ENCODE measurements at places on chromosomes 2 and 18.

- DNase-seq, result no peak
Measured at GRCh38 chr2:18777250-18777812, 188.0 kb upstream of the NT5C1B start.

DNA sequence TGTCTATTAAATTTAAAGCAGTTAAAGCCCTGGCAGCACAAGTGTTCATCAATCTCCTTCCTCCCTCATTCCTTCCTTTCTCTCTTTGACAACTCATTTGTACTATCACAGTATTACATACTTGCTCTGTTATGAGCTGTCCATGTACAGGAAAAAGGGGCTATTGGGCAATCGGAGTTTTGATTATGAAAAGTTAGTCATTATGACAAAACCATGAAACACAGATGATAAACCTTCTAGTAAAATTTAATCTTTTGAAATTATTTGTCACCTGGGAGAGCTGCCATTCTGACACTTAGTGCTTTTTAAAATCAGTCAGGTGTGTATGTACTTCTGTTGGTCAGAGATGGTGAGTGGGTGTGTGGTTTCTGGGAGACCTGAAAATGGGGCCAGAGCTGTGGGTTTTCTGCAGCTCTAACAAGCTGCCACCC lies 39.4 kb downstream of the MAP4K4 start:
- DNase-seq, result peak; percentile 79

DNA sequence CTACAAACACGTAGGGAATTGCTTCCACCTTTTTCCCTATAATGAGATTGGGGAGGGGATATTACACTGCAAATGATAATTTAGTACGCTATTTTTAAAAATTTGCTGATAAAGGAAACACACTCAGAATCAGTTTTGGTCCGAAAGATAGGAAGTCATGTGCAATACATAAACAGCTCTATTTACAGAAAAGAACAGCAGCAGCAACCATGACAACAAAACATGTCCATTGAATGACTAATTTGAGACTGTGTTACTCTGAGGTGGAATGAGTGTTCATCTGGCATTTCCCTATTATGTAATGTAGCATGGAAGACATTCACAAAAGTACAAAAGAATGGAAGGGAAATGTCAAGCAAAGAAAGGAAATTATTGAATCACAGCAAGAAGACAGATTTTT lies 337.2 kb downstream of the NBAS start:
- DNase-seq, result peak; percentile 86

- no peak for DNase-seq
Measured at GRCh38 chr2:169768262-169768995, 30.2 kb upstream of the SSB start.

DNA sequence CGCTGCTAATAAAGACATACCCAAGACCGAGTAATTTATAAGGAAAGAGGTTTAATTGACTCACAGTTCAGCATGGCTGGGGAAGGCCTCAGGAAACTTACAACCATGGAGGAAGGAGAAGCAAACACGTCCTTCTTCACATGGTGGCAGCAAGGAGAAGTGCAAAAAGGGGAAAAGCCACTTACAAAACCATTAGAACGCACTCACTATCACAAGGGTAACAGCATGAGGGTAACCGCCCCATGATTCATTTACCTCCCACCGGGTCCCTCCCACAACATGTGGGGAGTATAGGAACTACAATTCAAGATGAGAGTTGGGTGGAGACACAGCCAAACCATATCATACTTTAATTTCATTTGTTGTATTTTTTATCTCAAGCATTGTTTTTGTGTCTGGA lies 67.5 kb downstream of the ATP9B start:
- DNase-seq, result no peak

DNA sequence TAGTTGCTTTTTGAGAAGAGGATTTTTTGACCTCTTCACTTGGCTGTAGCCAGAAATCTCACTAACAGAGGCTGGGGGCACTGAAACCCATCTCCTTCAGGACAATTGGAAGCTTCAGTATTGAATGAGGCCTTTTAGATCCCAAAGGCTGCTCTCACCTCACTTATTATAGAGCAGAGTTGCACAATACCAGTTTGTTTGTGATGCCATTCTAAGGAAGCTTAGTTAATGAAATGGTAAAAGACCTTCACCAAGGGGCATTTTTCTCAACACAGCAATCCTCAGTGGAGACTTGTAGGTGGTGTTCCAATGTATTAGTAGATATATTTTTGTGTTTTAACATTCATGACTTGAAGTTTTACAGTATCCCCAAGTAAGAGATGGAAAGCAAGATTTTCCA lies 71.0 kb upstream of the RFX8 start:
- DNase-seq, result no peak

GRCh38 chr18:39345321-39345720 lies 1779.7 kb upstream of the CELF4 start:
- DNase-seq, result no peak

DNA sequence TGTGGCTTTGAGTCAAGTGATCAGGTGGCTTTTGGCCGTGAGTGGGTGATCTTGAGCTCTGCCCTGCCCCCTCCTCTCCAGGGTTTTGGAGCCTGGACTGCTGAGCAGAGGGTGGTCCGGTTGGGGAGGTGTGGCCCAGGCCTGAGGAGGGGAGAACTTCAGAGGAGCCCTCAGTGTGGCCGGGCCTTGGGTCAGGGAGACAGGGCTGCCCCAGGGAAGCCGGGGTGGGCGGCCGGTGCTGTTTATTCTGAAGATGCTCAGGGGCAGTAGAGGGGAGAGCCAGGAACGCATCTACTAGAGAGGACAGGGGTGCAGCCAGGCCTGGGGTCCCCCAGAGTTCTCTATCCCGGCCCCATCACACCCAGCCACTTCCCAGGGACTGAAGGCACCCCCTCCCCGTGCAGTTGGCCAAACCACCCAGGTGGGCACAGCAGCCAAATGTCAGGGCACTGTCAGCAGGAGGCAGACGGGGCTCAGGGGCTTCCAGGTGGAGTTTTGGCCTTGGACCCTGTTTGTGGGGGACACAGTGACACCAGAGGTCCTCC lies 963 bp downstream of the ERFE start:
- DNase-seq, result no peak

Data from kidney tubule cell (primary cell).